ENCODE measurements at places on chromosomes 1 and 21.

DNA sequence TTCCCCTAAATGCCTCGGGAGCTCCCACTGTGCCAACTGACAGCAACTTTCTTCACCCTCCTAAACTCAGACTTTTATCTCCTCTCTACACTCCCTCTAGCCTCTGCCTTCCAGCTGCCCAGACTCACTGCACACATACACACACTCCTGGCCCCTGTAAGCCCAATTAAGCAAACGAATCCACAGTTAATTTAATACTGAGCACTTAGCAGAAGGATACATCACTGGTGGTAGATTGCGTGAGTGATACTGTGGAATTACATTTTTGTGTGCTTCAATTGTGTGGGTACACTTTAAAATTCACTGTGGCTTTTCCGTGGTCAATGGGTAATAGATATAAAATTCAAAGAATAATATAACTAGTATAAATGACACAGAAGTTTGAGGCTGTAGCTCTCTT is 33.6 kb upstream of the GJB5 start:
- DNase-seq = no peak

DNA sequence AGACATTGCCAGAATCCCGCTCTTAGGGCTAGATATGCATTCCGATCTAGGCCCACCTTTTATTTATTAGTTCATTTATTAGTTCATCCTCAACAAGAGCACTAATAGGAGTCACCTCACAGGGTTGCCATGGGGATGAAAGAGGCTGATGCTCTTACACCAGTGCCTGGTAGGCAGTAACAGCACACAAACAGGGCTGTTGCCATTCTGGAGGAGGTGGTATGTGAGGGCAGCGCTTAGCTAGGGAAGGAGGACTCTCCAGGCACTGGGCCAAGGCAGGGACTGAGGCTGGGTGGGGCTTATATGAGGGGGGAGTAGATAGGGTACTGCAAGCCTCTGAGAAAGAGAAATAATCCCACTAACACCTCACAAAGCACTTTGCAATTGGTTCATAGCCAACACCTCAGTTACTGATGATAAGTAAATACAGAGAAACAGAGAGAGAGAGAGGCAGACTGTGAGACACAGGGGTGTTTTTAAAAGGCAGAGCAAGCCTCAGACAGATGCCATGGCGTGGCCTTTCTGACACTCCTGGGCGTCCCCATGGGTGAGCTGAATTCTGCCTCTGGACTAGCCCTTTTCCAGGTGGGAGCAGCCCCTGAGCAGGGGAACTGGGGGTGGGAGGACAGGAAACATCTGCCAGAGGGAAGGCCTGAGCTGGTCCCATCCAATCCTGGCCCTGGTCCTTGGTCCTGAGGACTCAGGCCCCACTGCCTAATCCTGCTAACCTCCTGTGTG is 5.9 kb downstream of the FCGR2A start:
- no peak for DNase-seq

GRCh38 chr1:11535316-11535715 is 56.4 kb downstream of the DISP3 start:
- no peak for DNase-seq

- DNase-seq = no peak
Observed at GRCh38 chr1:220991959-220992704, 112.9 kb downstream of the HLX start.

GRCh38 chr1:109282497-109282951 is 421 bp downstream of the PSRC1 start:
- no peak for DNase-seq

- no peak for DNase-seq
Observed at GRCh38 chr1:188170935-188171334, 1342.2 kb downstream of the PLA2G4A start.

DNA sequence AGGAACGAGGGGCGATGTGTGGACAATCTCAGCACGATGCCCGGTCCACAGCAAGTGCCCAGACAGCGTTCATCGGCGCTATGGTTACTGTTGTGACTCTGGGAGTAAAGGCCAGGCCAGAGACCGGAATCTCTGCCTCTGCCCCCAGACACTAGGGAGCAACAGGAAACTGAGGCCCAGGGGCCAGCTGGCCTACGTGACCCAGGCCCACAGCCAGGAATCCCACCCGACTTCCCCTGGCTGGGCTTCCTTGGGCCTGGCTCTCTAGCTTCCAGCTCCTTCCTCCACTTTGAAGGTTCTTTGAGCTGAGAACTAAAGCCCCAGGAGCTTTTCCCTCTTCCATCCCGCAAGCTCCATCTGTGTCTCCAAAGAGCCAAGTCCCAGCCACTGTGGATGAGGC is 4.6 kb downstream of the LRP8 start:
- no peak for DNase-seq

DNA sequence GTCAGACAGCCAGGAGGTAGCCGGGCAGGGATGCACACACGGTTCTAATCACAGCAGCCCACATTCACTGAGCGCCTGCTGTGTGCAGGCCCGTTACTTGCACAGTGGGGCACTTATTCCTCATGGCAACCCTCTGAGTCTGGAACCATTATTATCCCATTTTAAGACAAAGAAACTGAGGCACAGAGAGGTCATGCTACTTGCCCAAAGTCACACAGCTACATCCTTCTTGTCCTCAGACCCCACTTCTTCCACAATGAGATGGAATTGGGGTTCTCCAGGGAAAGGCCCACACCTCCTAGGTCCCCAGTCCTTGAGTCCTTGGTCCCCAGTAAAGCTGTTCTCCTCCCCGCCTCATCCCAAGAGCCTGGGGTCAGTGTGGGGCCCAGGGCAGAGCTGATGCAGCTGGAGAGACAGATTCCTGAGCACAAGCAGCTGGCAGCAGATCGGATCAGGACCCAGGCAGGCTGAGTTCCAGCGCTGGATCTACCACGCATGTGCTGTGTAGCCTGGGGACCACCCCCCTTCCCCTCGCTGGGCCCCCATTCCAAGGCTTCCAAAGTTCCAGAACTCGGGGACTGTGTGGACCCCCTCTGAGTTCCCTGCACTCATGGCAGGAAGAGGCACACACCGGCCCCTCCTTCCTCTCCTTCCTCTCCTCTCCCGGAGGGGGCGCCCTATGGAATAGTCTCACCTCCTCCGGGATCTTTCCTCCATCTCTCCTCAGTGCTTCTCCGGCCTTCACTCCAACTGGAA is 393.4 kb downstream of the MATN1 start:
- DNase-seq = no peak
